B cell (primary cell): ENCODE measurements at places on chromosomes 11 and 22.

- DNase-seq = no peak
These were observed 106.8 kb downstream of the GRAMD1B start for GRCh38 chr11:123536690-123537437.

- DNase-seq = no peak
These were observed 576.5 kb upstream of the B3GAT1 start for GRCh38 chr11:134988495-134988894.

- DNase-seq = no peak
These were observed 21.1 kb downstream of the SIK3 start for GRCh38 chr11:117076941-117077691.

DNA sequence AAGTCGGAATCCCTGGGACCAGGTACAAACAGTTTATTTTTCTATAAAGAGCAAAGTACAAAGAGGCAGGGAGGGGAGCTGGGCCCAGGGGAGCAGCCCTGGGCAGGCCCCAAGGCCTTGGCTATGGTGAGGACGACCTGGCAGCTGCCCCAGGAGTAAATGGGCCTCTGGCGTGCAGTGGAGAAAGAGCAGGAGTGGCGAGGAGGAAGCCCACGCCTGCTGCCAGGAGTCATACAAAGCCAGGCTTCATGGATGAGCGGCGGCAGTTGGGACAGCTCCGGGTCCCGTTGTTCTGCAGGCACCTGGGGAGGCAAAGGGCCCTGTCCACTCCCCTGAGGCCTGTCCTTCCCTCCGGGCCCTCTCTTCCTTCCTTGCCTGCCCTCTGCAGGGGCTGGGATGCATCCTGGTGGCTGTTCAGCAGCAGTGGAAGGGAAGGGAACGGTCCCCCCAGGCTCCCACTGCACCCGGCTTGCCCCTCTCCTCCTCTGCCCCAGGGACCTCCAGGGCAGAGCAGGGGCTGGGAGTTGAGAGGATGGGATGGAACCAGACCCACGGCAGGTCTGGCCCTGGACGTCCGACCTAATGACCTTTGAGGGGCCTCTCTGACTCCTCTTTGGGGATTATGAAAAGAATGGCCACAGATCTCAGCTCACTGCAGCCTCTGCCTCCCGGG is 11.1 kb downstream of the RAPSN start:
- DNase-seq = no peak

DNA sequence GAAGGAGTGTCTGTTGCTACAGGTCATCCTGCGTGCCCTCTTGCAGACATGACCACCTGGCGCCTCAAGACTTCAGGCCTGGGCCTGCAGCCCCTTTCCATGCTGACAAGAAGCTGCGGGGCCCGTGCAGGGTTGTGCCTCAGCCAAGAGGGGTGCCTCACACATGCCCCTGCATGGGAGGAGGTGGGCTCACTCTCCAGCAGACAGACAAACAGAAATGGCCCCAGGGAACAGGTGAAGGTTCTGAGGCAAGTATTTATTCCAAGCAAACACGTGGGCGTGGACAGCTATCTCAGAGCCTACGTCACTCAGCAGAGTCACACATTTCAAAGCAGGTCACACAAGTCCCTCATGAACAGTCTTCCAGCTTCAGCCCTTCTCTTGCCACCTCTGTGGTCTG is 5.9 kb upstream of the SYCE3 start:
- DNase-seq = no peak

DNA sequence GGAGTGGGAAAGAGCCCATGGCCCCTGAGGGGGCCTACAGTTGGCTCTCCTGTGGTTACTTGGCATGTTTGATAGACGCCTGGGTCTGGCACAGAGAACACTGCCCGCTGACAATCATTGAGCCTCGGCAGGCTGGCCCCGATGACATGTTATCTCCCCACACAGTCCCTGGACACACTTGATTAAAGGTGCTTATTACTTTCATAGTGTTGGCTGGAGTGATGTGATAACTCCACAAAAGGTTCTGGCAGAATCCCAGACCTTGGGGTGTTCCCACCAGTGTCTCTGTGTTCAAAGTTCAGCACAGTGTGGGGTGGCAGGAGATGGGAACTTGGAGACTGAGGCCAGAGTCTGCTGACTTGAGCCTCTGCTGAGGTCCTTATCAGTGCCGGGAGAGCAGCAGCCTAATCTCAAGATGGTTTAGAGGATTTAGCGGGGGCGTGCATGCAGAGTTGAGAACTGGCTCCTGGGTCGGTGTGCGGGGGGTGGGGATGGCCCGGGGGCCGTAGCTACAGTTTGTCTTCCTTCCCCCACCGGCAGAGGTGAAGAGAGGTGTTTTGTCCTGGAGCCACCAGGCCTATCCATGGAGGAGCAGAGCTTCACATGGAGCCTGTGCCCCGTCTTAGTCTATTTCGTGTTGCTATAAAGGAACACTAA is 22.5 kb downstream of the PARVB start:
- DNase-seq = no peak

GRCh38 chr11:28697920-28698827 is 590.0 kb downstream of the METTL15 start:
- DNase-seq = peak; percentile 4

- DNase-seq = no peak
These were observed 47.1 kb downstream of the INSC start for GRCh38 chr11:15161790-15162189.

DNA sequence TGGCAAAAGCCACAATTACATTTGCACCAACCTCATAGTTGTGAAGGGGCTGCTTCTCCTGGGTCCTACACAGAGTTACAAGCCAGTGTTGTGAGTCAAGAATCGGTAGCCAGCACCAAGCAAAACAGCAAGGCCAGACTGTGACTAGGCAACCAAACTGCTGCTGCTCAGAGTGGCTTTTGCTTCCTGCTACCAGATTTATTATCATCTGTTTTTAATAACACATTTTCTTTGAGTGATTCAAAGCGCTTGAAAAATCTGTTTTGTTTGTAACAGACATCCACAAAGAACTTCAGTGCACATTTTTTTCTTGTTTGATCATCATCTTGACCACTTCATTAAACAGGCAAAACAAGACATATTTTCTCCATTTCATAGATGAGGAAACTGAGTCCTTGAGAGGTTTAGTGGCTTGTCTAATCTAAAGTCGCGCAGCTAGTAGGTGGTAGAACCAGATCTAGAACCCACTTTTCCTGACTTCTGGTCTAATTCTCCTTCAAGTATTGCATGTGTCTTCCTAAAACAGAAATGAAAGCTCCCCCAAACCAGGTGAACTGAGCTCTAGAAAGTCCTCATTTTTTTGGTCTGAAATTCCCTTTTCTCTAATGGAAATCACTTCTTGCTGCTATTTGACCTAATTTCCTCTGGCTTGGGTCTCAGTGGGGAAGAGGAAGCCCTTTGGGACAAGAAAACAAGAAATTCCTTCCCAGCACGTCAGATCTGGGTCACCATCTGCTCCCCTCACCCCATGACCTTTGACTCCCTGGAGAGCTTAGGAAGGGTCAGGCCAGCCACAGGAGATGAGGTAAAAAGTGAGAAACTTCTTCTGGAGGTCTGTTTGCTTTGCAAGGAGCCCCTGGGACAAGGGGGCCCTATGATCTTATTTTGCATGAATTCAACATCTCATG is 39.9 kb downstream of the CWC15 start:
- DNase-seq = no peak

DNA sequence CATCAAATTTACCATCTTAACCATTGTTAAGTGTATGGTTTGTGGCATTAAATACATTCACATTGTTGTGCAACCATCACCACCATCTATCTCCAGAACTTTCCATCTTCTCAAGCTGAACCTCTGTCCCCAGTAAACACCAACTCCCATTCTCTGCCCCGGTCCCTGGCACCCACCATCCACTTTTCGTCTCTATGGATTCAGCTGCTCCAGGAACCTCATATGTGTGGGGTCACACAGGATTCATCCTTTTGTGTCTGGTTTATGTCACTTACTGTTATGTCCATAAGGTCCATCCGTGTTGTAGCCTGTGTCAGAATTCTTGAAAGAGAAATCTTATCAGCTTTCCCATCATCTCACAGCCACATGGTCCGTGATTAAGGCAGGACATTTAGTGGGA is 16.3 kb downstream of the TSPAN32 start:
- DNase-seq = no peak

- DNase-seq = no peak
These were observed 151.6 kb downstream of the BBOX1 start for GRCh38 chr11:27192184-27192583.

DNA sequence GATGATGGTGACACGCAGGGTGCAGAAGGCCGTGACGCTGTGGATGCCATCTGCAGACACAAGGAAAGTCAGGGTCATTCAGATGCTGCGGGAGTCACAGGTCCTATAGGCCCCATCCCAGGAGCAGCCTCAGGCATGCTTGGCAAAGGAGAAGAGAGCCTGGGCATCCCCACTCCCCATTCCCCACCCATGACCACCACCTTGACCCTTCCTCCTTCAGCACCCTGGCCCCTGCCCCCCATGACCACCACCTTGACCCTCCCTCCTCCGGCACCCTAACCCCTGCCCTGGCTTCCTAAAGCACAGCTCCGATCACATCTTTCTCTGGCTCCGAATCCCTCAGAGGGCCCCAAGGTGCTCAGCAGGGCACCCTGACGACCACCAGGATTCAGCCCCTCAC is 73.1 kb downstream of the CELSR1 start:
- no peak for DNase-seq

DNA sequence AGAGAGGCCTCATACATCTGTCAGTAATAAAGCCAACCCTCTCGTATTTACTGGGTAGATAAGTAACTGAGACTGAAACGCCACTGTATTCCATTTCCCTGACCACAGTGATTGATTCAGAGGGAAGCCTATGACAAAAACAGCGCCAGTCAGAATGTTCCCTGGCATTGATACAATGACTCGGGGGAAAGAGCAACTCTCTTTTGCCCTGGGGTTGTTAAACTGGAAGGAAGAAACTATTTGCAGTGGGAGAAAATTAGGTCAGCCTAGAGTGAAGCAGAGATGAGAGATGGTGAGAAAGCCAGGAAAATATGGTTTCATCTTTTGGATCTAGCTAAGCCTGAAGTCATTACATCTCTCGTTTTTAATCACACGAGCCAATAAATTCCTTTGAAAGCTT is 48.6 kb upstream of the RBFOX2 start:
- DNase-seq = no peak

- DNase-seq = no peak
These were observed 118.5 kb downstream of the PHF21B start for GRCh38 chr22:44891293-44891747.

DNA sequence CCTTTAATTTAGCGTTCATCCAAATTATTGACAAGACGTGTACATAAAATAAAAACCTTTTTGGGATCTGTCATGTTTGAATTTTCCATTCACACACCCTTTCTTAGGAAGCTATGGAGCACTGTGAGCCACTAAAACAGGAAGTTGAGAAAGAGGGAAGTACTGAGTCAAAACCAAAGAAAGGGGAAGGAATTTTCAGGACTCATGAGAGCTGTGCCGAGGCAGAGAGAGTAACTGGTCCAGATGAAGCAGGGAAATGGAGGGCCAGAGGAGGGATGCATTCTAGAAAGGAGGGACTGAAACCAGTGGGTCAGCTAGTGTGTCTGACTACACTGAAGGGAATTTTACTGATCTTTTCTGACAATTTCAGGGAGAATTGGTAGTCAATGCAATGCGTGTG is 24.9 kb downstream of the APLP2 start:
- no peak for DNase-seq

GRCh38 chr11:2909133-2909902 is 19.9 kb downstream of the PHLDA2 start:
- DNase-seq = no peak

DNA sequence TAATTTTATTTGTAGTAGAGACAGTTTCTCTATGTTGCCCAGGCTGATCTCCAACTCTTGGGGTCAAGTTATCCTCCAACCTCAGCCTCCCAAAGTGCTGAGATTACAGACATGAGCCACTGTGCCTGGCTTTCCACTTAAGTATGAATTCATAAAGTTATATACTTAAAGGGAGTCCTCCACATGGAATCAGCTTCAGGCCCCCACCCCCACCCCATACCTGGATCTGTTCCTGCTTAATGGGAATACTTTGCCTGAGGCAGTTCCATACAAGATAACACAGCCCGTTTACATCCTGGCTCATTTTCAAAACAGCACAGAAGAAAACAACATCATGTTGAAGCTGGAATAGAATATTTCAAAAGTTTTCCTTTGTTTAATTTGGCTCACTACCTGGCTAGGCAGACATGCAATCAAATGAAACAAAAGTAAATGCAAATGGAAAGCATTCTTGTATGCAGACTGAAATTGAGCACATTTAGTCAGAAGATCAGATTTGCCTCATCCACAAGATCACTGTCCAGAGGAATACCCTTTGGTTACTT is 82.4 kb downstream of the FAT3 start:
- DNase-seq = no peak

DNA sequence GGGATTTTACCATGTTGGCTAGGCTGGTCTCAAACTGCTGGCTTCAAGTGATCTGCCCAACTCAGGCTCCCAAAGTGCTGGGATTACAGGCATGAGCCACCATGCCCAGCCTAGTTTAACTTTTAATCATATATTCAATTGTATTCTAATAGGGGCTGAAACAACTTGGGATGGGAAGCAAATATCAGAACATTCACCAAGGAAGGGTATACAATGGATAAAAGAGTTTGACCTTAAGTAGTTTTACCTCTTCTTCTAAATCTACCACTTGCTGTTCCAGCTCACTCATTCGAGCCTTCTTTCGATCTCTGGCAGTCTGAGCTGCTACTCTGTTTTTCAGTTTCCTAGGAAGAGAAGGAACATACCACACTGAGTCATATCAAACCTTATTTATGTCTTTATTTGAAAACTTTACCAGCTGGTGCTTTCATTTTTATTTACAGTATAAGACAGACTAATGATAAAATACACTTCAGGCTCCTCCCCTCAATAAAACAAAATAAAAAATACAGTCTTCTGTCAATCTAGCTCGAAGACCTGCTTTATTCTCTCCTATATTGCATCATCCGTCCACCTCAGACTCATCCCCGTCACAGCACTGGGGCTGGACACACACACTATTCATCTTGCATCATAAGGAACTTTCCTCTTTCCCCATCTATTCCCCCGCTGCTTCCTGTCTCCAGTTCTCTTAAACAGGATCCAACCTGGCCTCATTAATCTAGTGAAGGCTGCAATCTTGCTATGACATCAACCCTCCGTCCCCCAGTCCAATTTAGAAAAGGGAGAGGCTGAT is 1.4 kb downstream of the XBP1 start:
- DNase-seq = peak; percentile 30

DNA sequence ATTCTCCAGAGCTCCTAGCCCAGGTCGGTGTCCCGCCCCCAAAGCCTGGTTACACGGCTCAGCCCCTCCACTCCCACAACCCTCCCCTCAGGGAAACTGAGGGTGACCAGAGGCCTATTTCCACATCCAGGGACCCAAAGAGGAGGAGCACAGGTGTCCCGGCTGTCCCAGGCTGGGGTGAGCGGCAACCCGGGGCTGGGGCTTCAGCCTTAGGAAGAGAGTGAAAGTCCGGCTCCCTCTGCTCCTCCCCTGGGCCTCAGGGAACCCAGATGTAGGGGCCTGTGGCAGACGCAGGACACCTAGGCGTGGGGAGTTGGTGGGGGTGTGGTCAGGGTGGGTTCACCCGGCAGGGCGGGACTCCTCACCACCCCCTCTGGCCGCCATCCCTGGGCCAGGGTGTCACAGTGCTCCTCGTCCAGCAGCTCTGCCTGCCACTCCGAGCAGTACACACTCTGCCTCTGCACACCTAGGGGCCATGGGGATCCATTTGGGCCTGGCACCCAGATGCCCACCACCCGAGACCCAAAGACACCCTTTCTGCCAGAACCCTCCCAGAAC is 63.1 kb downstream of the ARFGAP3 start:
- no peak for DNase-seq

- DNase-seq = no peak
These were observed 189.3 kb downstream of the DBX1 start for GRCh38 chr11:19970944-19971343.

- no peak for DNase-seq
These were observed 46.2 kb downstream of the WNT11 start for GRCh38 chr11:76159983-76160661.

- DNase-seq = no peak
These were observed 32.2 kb upstream of the LYVE1 start for GRCh38 chr11:10600570-10601248.
